ENCODE measurements at places on chromosomes 2 and 18.

GRCh38 chr2:240626531-240627300 lies 1.4 kb downstream of the GPR35 start:
- H3K27me3 ChIP-seq, result peaks cover 12% of the 10 kb centered on the region
- peak; percentile 26 for DNase-seq
- no peak overlapping the region for H3K4me3 ChIP-seq
- H3K27ac ChIP-seq, result no peak overlapping the region
- no peaks in the 10 kb centered on the region for H3K36me3 ChIP-seq

- no peak overlapping the region for H3K4me3 ChIP-seq
- no peak overlapping the region for H3K27ac ChIP-seq
- no peaks in the 10 kb centered on the region for H3K36me3 ChIP-seq
These were observed 70.6 kb downstream of the MBP start for GRCh38 chr18:77061946-77062517.

DNA sequence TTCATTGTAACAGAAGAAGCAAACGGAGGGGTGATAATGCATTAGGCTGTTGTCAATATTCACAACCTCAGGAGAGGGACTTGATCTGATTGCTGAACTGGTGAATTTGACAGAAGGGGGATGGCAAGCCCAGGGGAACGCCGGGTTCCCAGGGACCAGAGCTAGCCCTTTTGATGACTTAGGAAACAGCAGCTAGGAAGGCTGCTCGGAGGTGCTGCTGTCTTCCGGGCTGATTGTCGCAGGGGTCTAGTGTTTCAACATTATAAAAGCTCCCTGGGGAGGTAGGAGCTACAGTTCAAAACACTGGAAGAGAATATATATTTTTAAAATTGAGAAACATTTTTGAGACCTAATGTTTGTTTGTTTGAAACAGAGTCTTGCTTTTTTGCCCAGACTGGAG lies 47.3 kb downstream of the CD8B2 start:
- H3K4me3 ChIP-seq, result no peak overlapping the region
- no peaks in the 10 kb centered on the region for H3K27me3 ChIP-seq
- H3K4me1 ChIP-seq, result no peaks in the 10 kb centered on the region
- no peak for DNase-seq
- no peak overlapping the region for H3K27ac ChIP-seq

DNA sequence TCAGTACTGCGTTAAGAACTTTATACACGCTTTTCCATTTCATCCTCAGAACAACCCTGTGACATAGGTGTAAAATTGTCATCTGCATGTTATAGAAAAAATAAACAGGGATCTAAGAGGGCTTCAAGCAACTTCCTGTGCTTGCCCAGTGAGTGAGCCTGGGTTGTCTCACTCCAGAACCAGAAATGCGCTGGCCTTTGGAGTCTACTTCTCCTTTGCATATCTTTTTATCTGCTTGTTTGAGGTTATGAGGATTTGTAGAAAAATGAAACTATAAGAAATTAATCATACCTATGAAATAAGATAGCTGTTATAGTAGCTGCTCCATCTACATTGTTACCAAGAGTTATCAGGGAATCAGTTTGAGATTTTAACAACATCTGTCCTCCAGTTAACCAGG lies 55.3 kb upstream of the CABYR start:
- peaks cover 19% of the 10 kb centered on the region for H3K4me1 ChIP-seq
- no peak overlapping the region for H3K4me3 ChIP-seq
- H3K36me3 ChIP-seq, result no peaks in the 10 kb centered on the region
- DNase-seq, result no peak

GRCh38 chr2:191303140-191304005 lies 58.2 kb downstream of the MYO1B start:
- H3K4me1 ChIP-seq, result peaks cover 18% of the 10 kb centered on the region

GRCh38 chr2:65687614-65688013 lies 255.2 kb upstream of the SPRED2 start:
- 0 out of 2 replicates have a peak, but pooled peaks cover 3% of the 10 kb centered on the region for H3K27me3 ChIP-seq
- no peaks in the 10 kb centered on the region for H3K4me1 ChIP-seq
- H3K27ac ChIP-seq, result no peak overlapping the region

DNA sequence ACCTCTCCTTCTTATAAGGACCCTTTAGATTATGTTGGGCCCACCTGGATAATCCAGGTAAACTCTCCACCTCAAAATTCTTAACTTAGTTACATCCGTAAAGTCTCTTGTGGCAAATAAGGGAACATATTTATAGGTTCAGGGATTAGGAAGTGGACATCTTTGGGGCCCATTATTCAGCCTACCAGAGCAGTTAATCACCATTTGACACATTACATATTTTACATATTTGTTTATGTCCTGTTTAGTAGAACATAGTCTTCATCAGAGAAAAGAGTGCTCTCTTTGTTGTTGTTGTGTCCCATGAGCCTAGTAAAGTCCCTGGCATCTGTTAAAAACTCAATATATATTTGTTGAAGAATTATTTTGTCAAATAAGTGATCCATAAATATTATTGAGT lies 134.0 kb upstream of the SPATS2L start:
- no peak overlapping the region for H3K27ac ChIP-seq
- peaks cover 19% of the 10 kb centered on the region for H3K4me1 ChIP-seq
- H3K4me3 ChIP-seq, result no peak overlapping the region
- DNase-seq, result no peak
- no peaks in the 10 kb centered on the region for H3K36me3 ChIP-seq

DNA sequence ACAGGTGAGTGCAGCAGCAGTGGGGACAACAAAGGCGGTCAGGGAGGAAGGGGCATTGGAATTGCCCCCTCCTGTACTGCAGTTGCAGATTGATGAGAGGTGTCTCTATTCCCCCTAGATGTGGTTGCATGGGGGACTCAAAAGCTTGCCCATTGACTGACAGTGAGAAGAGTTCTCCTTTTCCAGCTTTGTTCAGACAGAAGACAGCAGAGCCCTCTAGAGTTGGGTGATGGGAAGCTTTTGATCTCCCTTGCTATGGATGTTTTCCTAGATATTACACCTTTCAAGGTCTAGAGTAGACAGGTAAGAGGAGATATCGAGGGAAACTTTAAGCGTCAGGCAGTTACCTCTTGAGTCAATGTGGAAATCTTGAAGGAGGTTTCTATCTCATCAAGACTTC lies 2.9 kb downstream of the PROKR1 start:
- H3K36me3 ChIP-seq, result no peaks in the 10 kb centered on the region
- no peak for DNase-seq
- H3K27me3 ChIP-seq, result peaks cover 16% of the 10 kb centered on the region
- H3K4me3 ChIP-seq, result no peak overlapping the region

DNA sequence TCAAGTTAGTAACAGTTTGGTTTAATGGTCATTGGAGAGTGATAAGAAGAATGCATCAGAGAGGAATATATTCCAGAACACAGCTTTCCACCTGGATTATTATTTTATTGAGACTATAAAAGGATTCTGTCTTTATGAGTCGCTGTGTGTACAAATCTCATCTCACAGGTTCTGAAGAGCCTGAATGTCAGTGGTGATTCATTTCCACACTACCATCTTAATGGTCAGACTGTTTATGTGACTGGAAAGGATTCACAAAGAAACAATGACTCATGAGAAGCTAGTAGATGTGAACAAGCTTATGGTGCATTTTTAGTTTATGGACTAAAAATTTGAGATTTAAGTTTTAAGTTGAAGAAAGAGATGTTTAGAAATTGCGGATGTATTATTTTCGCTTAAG lies 685.4 kb upstream of the NRXN1 start:
- no peaks in the 10 kb centered on the region for H3K4me1 ChIP-seq
- H3K4me3 ChIP-seq, result no peak overlapping the region
- no peak for DNase-seq
- no peaks in the 10 kb centered on the region for H3K27me3 ChIP-seq
- no peak overlapping the region for H3K27ac ChIP-seq
- no peaks in the 10 kb centered on the region for H3K36me3 ChIP-seq

GRCh38 chr2:195543902-195544894 lies 112.8 kb upstream of the SLC39A10 start:
- DNase-seq, result no peak
- H3K36me3 ChIP-seq, result no peaks in the 10 kb centered on the region
- no peaks in the 10 kb centered on the region for H3K27me3 ChIP-seq
- no peak overlapping the region for H3K27ac ChIP-seq
- no peak overlapping the region for H3K4me3 ChIP-seq

- H3K27ac ChIP-seq, result no peak overlapping the region
- peak; percentile 46 for DNase-seq
- H3K4me3 ChIP-seq, result no peak overlapping the region
- no peaks in the 10 kb centered on the region for H3K36me3 ChIP-seq
These were observed 476.3 kb upstream of the VWC2L start for GRCh38 chr2:213934560-213934959.

DNA sequence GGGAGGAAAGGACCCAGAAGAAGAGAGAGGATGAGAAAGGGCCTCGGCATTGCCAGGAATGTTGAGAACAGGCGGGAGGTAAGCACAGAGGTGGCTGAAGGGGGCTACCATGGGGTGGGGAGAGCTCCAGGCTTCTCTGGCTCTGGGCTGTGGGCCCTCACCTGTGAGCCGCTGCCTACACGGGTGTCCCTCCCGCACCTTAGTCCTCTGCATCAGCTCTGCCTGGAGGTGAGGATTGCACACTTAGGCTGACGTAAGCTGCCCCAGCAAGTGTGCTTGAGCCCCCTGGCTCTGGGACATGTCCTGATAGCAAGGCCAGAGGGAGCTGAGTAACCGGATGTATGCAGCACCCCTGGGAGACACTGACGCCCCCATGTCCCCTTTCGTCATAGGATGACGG lies 33.9 kb downstream of the TMEM18 start:
- H3K27me3 ChIP-seq, result 0 out of 2 replicates have a peak, but pooled peaks cover 4% of the 10 kb centered on the region
- DNase-seq, result no peak
- H3K4me1 ChIP-seq, result no peaks in the 10 kb centered on the region
- no peak overlapping the region for H3K4me3 ChIP-seq
- no peaks in the 10 kb centered on the region for H3K36me3 ChIP-seq

DNA sequence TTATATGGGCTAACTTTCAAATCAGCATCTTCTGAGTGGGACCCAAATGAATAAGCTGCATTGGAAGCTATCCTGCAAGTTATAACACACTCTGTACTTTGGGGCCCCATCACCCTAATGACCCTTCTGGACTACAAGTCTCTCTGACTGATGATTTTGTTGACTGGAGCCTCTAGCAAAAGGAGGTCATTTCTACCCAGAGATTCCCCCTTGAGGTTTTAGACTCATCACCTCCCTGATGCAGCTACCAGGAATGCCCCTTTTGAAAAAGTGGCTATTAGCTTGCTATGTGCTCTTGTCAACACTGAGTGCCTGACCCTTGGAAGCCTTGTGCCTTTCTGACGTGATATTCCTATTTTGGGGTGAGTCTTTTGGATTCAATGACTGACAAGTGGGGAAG lies 54.5 kb upstream of the NEMP2 start:
- no peak overlapping the region for H3K4me3 ChIP-seq
- DNase-seq, result no peak
- peaks cover 8% of the 10 kb centered on the region for H3K4me1 ChIP-seq

DNA sequence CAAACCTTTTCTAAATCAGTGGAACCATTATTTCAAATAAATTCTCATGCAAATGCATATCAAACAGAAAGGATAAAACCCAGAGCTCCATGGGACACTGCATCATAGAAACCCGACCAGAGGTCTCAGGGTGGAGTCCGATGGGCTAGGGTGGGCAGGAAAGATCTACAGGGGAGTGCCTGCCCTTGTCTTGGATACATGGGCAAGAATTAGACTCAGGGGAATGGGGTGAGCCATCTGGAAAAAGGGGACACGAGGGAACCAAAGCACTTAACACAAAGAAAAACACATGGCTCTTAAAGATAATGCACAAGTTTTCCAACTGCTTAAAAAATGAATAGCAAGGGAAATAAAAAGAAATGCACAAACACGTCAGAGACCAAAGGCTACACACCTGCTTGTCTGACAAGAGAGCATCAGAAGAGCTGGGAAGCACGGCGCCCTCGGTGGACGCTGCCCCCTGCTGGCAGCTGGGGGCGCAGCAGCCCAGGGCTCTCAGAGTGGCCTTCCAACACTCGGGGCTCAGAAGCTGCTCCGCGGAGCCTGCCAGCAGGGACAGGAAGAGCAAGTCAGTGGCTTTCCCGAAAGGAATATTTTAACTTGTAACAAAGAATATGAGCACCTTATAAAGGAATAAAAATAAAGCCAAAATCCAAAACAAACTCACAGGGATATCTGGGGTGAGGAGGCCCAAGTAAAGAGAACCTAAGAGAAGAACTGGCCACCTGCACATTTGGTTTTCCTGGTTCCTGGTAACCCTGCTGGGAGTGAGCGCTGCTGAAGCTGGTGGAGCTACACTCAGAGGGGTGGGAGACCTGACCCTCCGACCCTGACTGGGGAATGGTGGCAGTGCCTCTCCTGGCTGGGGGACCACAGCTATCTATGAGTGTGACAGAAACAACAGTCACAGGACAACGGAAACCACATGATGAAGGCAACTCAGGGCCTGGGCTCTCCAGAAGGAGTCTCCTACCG lies 54.5 kb downstream of the SIGLEC15 start:
- DNase-seq, result peak; percentile 62
- 0 out of 2 replicates have a peak, but pooled peaks cover 2% of the 10 kb centered on the region for H3K36me3 ChIP-seq

- H3K27me3 ChIP-seq, result no peaks in the 10 kb centered on the region
- no peak overlapping the region for H3K27ac ChIP-seq
- no peak for DNase-seq
- H3K4me1 ChIP-seq, result no peaks in the 10 kb centered on the region
- H3K36me3 ChIP-seq, result no peaks in the 10 kb centered on the region
- no peak overlapping the region for H3K4me3 ChIP-seq
These were observed 11.0 kb upstream of the KYNU start for GRCh38 chr2:142866426-142866825.

GRCh38 chr2:149068996-149069888 lies 30.7 kb downstream of the LYPD6B start:
- H3K27ac ChIP-seq, result peak overlapping the region; percentile 41
- peaks cover 12% of the 10 kb centered on the region for H3K4me1 ChIP-seq
- H3K36me3 ChIP-seq, result no peaks in the 10 kb centered on the region
- DNase-seq, result peak; percentile 36
- no peak overlapping the region for H3K4me3 ChIP-seq

GRCh38 chr2:128736689-128737545 lies 418.2 kb upstream of the HS6ST1 start:
- H3K4me1 ChIP-seq, result no peaks in the 10 kb centered on the region
- no peak overlapping the region for H3K4me3 ChIP-seq
- H3K27ac ChIP-seq, result no peak overlapping the region
- H3K36me3 ChIP-seq, result no peaks in the 10 kb centered on the region

GRCh38 chr2:39642051-39642718 lies 23.5 kb upstream of the TMEM178A start:
- no peaks in the 10 kb centered on the region for H3K27me3 ChIP-seq
- peak overlapping the region; percentile 34 for H3K27ac ChIP-seq
- DNase-seq, result peak; percentile 89
- no peak overlapping the region for H3K4me3 ChIP-seq
- H3K36me3 ChIP-seq, result no peaks in the 10 kb centered on the region
- H3K4me1 ChIP-seq, result peaks cover 14% of the 10 kb centered on the region

GRCh38 chr2:219560037-219560892 lies 11.1 kb downstream of the OBSL1 start:
- H3K4me3 ChIP-seq, result no peak overlapping the region
- peak; percentile 43 for DNase-seq
- H3K36me3 ChIP-seq, result no peaks in the 10 kb centered on the region
- peaks cover 38% of the 10 kb centered on the region for H3K4me1 ChIP-seq
- H3K27ac ChIP-seq, result peak overlapping the region; percentile 85
- no peaks in the 10 kb centered on the region for H3K27me3 ChIP-seq

GRCh38 chr2:105803773-105804172 lies 59.1 kb downstream of the NCK2 start:
- peaks cover 3% of the 10 kb centered on the region for H3K4me1 ChIP-seq
- no peaks in the 10 kb centered on the region for H3K36me3 ChIP-seq
- H3K27me3 ChIP-seq, result no peaks in the 10 kb centered on the region
- H3K4me3 ChIP-seq, result no peak overlapping the region
- no peak overlapping the region for H3K27ac ChIP-seq

- H3K4me3 ChIP-seq, result no peak overlapping the region
- no peak overlapping the region for H3K27ac ChIP-seq
- no peaks in the 10 kb centered on the region for H3K27me3 ChIP-seq
- H3K4me1 ChIP-seq, result peaks cover 5% of the 10 kb centered on the region
These were observed 20.5 kb upstream of the TET3 start for GRCh38 chr2:73964223-73964622.

GRCh38 chr2:235444101-235444597 lies 49.7 kb upstream of the AGAP1 start:
- H3K4me1 ChIP-seq, result no peaks in the 10 kb centered on the region
- no peak overlapping the region for H3K27ac ChIP-seq
- 0 out of 2 replicates have a peak, but pooled peaks cover 3% of the 10 kb centered on the region for H3K27me3 ChIP-seq
